ENCODE measurements at places on chromosomes 16 and 17. TPM values are rescaled to one million over a fixed set of nuclear protein-coding genes. Genes with fewer than 3 reads are reported as not detected.

GRCh38 chr16:84153660-84154214, 8.6 kb downstream of the DNAAF1 start:
- H3K4me3 ChIP-seq, result no peak overlapping the region
- no peak for DNase-seq
- no peaks in the 10 kb centered on the region for H3K36me3 ChIP-seq
- H3K4me1 ChIP-seq, result no peaks in the 10 kb centered on the region

The CXCL16 gene
- 0.83 TPM for total RNA-seq

The SLC38A8 gene
- not detected for total RNA-seq

- H3K4me1 ChIP-seq, result no peaks in the 10 kb centered on the region
- no peaks in the 10 kb centered on the region for H3K36me3 ChIP-seq
- H3K27ac ChIP-seq, result no peak overlapping the region
- DNase-seq, result no peak
These were observed 9.0 kb downstream of the DNAAF8 start for GRCh38 chr16:4743226-4743878.

GRCh38 chr16:68713361-68713760, 23.7 kb upstream of the CDH1 start:
- DNase-seq, result no peak
- no peaks in the 10 kb centered on the region for H3K27me3 ChIP-seq
- no peak overlapping the region for H3K4me3 ChIP-seq
- H3K36me3 ChIP-seq, result no peaks in the 10 kb centered on the region

DNA sequence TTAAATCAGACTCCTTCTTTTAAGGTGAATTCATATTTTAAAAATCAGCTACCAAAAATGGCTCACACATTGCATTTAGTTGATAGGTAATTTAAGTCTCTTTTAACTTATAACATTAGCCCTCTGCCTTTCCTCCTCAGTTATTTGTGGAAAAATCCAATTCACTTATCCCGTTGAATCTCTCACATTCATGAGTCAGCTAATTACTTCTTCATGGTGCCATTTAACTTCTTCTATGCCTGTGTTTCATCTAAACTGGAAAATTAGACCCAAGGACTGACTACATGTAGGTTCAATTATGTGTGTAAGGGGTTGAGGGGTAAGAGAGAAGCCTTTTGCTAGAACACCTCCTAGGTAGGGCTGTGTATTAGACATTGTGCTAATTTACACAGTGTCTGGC, 18.4 kb upstream of the SLFN5 start:
- H3K4me1 ChIP-seq, result no peaks in the 10 kb centered on the region
- H3K27ac ChIP-seq, result no peak overlapping the region
- peaks cover under 1% of the 10 kb centered on the region for H3K27me3 ChIP-seq
- H3K36me3 ChIP-seq, result no peaks in the 10 kb centered on the region
- DNase-seq, result no peak

The DNASE1L2 gene
- 0.77 TPM for total RNA-seq

The MYH11 gene
- total RNA-seq, result 28.8 TPM

GRCh38 chr16:67396159-67397035, 3.1 kb upstream of the TPPP3 start:
- H3K4me3 ChIP-seq, result no peak overlapping the region
- peak; percentile 79 for DNase-seq
- peak overlapping the region; percentile 30 for H3K27ac ChIP-seq
- peaks cover 2% of the 10 kb centered on the region for H3K27me3 ChIP-seq

DNA sequence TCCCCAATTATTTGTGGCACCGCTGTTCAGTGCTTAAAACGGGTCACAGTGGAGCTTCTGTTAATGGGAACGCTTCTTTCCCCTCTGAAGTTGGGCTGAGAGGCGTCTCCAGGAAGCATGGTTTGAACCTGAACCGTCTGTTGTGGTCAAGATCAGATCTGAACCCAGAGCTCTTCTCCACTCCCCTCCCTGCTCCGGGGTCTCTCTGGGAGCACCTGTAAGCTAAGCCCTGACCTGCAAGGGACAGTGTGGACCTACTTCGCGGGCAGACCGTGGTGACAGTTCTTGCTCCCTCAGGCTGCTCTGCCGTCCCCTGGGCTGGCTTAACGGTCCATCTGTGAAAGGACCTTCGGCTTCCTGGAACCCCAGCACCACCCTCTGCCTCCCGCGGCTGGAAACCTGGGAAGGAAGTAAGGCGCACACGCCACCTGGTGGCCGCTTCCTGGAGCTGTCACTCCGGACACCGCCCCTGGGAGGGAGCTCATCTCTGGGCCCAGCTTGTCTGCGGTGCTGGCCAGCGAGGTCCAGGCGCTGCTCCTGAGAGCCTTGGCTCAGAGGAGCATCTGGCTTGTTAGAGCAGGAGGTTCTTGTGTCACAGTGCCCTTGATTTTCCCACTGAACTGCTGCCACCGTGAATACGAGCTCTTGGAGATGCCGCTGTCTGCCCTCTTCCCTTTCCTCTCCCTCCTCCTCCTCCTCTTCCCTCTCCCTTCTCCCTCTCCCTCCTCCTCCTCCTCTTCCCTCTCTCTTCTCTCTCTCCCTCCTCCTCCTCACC, 518.5 kb upstream of the EEF2KMT start:
- H3K27me3 ChIP-seq, result no peaks in the 10 kb centered on the region
- H3K4me3 ChIP-seq, result no peak overlapping the region
- H3K36me3 ChIP-seq, result no peaks in the 10 kb centered on the region

The OTOA gene
- total RNA-seq, result not detected

DNA sequence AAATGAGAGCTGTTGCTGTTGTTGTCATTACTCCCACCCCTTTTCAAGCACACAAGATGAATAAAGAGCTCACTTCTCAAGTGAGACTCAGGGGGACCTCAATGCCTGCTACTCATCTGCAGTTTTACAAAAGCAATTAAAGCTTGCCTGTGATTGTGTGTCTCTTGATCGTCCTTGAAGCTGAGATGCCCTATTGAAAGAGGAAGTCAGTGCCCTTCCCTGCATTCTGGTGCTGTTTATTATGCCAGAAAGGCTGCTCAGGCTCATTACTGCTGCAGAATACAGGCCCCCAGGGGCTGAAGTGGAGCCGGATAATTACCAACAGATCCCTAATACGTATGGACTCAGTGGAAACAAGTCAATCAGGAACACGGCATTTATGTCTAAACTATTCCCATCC, 147.2 kb downstream of the HS3ST2 start:
- H3K27me3 ChIP-seq, result no peaks in the 10 kb centered on the region
- no peaks in the 10 kb centered on the region for H3K4me1 ChIP-seq
- no peak overlapping the region for H3K4me3 ChIP-seq
- no peaks in the 10 kb centered on the region for H3K36me3 ChIP-seq
- H3K27ac ChIP-seq, result no peak overlapping the region
- DNase-seq, result no peak

DNA sequence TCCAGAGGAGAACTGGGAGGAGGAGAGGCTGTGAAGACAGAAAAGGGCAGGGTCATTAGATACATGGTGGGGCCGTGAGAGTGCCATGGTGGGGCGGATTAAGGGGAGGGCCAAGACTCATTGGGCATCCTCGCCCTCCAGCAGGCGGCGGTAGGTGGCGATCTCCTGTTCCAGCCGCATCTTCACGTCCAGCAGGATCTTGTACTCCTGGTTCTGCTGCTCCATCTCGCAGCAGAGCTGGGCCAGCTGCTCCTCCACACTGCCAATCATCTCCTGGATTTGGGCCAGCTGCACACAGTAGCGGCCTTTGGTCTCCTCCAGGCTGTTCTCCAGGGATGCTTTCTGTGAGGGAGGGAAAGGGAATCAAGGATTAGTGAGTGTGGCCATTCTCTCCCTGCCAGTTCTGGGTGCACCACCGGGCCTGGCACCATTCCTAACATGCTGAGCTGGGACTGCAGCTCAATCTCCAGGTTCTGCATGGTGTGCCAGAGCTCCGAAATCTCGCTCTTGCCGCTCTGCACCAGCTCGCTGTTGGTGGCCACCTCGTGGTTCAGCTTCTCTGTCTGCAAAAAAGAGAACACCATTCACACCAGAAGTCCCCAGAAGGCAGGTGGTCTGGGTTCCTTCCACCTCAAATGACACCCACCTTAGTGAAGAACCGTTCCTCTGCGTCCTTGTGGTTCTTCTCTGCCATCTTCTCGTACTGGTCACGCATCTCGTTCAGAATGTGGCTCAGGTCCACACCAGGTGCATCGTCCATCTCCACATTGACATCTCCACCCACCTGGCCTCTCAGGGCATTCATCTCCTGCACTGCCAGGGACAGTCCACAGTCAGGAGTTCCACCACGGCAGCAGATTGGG, 129.0 kb downstream of the CCDC144A start:
- no peaks in the 10 kb centered on the region for H3K36me3 ChIP-seq
- no peaks in the 10 kb centered on the region for H3K4me1 ChIP-seq
- H3K4me3 ChIP-seq, result no peak overlapping the region
- no peaks in the 10 kb centered on the region for H3K27me3 ChIP-seq
- H3K27ac ChIP-seq, result no peak overlapping the region

The G6PC1 gene
- total RNA-seq, result not detected

GRCh38 chr17:77258638-77259037, 117.9 kb downstream of the SEC14L1 start:
- H3K27me3 ChIP-seq, result no peaks in the 10 kb centered on the region
- no peak for DNase-seq
- no peaks in the 10 kb centered on the region for H3K36me3 ChIP-seq
- no peak overlapping the region for H3K27ac ChIP-seq
- peaks cover 20% of the 10 kb centered on the region for H3K4me1 ChIP-seq

The CLEC16A gene
- 17.2 TPM for total RNA-seq

GRCh38 chr16:86426063-86426642, 84.2 kb upstream of the FOXF1 start:
- no peaks in the 10 kb centered on the region for H3K36me3 ChIP-seq
- H3K27me3 ChIP-seq, result no peaks in the 10 kb centered on the region
- H3K27ac ChIP-seq, result no peak overlapping the region
- no peak overlapping the region for H3K4me3 ChIP-seq

The ITGAD gene
- total RNA-seq, result not detected

GRCh38 chr16:30741461-30741914, 6.7 kb upstream of the PHKG2 start:
- peak; percentile 50 for DNase-seq
- no peak overlapping the region for H3K4me3 ChIP-seq
- H3K27ac ChIP-seq, result peak overlapping the region; percentile 65
- H3K4me1 ChIP-seq, result peaks cover 22% of the 10 kb centered on the region
- peaks cover 32% of the 10 kb centered on the region for H3K36me3 ChIP-seq

GRCh38 chr17:4635823-4636375, 5.6 kb downstream of the ALOX15 start:
- H3K27me3 ChIP-seq, result peaks cover 22% of the 10 kb centered on the region
- no peak overlapping the region for H3K4me3 ChIP-seq
- DNase-seq, result no peak
- H3K4me1 ChIP-seq, result no peaks in the 10 kb centered on the region
- no peaks in the 10 kb centered on the region for H3K36me3 ChIP-seq

GRCh38 chr16:5066511-5066910, 755 bp upstream of the C16orf89 start:
- DNase-seq, result no peak
- no peaks in the 10 kb centered on the region for H3K4me1 ChIP-seq
- H3K27me3 ChIP-seq, result peaks cover 12% of the 10 kb centered on the region
- no peak overlapping the region for H3K27ac ChIP-seq
- H3K4me3 ChIP-seq, result no peak overlapping the region

DNA sequence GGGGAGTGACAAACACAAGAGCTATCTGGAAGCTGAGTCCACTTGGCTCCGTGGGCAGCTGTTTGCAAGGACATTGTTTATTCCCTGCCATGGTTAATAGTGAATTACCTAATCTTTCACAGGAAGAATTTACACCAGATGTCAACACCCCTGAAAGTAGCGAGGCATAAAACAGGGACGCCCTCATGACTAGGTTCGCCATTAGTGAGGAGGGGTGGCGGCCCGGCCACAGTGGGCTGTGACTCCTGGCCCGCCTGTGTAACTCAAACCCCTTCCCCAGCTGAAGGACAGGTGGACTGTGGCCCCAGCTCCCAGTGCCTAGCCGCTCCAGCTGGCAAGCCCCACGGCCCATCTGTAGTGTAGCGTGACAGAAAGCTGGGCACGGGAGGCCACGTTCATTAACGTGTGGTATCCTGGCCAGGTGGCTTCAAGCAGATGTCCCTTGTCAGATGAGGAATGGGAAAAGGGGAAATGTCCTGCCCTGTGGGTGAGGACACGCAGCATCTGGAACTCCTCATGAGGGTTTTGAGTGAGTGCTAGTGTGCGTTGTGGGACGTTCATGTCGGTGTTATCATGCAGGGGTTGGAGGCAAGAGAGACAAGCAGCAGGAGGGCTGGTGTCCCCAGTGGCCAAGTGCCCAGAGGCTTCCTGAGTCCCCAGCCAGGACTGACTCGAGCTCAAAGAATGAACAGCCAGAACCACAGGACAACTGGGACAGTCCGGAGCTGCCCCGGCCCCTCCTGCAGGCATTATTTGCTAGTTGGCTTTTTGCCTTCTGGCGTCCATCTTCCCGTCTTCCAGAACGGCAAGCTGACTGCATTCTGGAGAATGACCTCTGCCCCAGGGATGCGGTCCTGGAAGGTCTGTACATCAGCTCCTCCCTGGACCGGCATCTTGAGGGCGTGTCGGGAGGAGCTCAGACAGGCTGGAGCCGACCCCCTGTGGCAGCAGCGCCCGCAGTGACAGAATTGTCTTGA, 19.2 kb downstream of the KDM8 start:
- H3K4me1 ChIP-seq, result peaks cover 19% of the 10 kb centered on the region
- peaks cover 10% of the 10 kb centered on the region for H3K36me3 ChIP-seq
- DNase-seq, result peak; percentile 42
- peak overlapping the region; percentile 86 for H3K27ac ChIP-seq

GRCh38 chr17:28290703-28291102, 28.3 kb upstream of the TMEM97 start:
- H3K36me3 ChIP-seq, result no peaks in the 10 kb centered on the region
- no peak overlapping the region for H3K27ac ChIP-seq
- H3K4me3 ChIP-seq, result no peak overlapping the region
- DNase-seq, result no peak
- no peaks in the 10 kb centered on the region for H3K27me3 ChIP-seq
- H3K4me1 ChIP-seq, result no peaks in the 10 kb centered on the region

GRCh38 chr17:78966123-78966813, 13.5 kb downstream of the LGALS3BP start:
- no peaks in the 10 kb centered on the region for H3K27me3 ChIP-seq
- H3K4me1 ChIP-seq, result peaks cover 10% of the 10 kb centered on the region
- H3K27ac ChIP-seq, result no peak overlapping the region
- H3K36me3 ChIP-seq, result peaks cover 4% of the 10 kb centered on the region
- no peak for DNase-seq
